ENCODE measurements at places on chromosomes 5 and 9.

DNA sequence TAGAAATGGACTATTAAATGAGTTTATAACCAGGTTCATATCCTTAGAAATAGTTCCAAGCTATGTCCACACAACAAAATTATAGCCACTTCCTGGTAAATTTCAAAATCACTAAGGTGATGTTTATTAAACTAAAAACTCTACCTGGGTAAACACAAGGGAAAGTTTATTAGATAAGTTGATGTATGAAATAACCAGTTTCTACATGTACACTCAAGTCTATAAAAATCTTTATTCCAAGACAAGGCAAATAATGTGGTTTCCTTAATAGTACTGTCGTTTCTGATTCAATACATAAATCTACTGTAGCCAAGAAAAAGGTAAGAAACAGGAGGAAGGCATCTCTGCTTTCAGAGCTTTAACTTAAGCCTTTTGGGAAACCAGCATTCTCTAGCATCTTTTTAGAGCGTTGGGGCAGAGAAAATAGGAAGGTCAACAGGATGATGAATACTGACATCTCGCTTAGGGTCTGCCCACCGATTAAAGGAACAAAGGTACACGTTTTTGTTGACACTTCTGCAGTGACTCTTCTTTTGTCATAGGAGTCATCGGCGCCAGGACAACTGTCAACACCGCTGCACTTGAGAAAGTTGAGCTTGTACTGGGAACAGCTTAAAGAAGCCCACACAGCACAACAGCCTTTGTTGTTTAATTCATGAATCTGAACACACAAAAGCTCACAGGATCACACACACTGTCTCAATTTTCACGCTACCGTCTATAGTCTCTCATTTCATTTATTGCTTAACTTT is 513.6 kb downstream of the SLCO4C1 start:
- DNase-seq, result no peak

DNA sequence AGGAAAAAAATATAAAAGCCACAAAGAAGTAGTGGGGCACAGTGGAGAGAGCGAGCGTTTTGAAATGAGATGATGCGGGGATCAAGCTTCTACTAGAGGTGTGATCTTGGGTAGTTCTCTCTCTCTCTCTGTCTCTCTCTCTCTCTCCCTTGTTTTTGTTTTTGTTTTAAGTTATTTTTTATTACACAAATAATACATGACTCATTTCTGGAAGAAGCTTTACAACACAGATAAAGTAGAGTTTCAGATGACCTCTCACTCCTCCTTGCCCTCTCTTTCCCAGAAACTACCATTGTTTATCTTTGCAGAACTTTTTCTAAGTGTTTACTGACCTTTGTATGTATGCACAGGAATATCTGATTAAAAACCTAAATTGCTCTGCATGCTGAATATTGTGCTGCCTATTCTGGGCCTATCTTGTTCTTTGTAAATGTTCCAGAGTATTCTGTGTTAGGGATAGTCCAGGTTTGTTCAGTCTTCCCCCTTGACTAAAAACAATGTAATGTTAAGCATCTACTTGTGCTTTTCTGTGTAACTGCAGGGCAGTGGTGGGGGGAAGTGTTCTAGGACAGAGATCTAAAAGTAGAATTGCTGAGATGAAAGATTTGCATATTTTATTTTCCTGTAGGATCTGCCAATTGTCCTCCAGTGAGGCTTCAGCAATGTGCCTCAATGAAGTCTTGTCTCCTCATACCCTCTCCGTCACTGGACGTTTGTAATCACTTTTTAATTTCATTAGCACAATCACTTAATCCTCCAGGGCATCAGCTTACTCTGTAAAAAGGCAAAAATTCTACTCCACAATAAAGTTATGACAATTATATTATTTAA is 52.0 kb downstream of the FYB1 start:
- no peak for DNase-seq

DNA sequence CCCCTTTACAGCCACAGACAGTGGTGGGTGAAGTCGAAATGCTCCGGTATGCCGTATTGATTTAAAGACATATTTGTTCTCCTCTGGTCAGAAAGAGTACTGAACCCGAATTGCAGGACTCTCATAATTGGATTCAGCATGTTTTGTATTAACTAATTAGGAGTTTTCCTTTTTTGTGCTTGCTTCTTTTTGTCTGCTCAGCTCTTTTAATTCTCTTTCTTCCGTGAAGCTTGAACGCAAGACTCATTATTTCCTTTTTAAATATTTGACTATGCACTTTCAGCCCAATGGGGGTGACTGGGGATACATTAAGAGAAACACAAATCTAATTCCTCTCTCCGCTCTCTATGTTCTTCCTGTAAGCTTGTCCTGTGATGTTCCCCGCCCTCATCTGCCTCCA is 246.6 kb upstream of the IRX2 start:
- no peak for DNase-seq

GRCh38 chr9:23686896-23687295 is 139.1 kb downstream of the ELAVL2 start:
- DNase-seq, result no peak

- DNase-seq, result no peak
These were observed 12.6 kb upstream of the GRAMD2B start for GRCh38 chr5:126410623-126411022.

DNA sequence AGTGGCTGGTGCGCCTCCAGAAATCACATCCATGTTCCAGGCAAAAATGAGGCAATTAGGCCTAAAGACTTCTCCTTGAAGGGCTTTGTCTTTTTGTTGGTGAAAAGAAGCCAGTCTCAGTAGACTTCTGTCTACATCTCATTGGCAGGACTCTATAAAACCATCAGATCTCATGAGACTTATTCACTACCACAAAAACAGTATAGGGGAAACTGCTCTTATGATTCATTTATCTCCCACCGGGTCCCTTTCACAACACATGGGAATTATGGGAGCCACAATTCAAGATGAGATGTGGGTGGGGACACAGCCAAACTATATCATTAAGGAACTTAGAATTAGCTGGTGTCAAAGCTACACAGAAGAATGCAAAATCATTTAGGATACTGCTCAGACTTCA is 77.7 kb upstream of the SNX2 start:
- no peak for DNase-seq

GRCh38 chr9:134178768-134179551 is 14.6 kb upstream of the RNU6ATAC start:
- DNase-seq, result no peak

DNA sequence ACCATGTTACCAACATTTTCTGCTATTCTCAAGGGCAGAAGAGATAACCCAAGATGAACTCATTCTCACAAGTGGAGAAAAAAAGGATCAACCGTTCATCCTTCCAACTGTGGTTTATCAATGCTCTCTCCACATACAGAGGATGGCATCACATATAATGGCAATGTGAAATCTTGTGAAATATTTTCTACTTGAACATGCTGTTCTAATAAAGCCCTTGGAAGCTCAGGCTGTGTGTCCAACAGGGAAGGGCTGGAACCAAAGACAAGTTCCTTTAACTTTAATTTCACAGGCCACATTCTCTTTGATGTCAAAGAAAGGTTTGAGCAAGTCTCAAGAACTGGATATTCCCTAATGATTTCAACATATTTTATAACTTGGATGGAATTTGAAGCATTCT is 230.5 kb downstream of the SPOCK1 start:
- no peak for DNase-seq

DNA sequence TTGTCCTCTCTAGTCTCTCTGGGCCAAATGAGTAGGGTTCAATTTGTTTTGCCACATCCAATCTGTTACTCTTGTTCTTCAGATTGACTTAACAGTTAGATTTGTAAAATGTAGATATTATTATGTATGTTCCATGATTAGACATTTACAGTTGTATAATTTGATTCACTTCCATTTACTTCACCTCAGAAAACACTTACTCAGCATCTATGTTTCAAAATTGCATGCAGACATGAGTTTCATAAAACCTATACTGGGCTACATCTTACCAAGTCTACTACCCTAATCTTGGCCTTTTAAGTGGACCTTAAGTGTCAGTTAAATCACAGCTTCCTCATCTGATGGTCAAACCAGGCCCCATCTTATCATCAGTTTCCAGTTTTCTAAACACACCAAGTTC is 1181.2 kb upstream of the CDH9 start:
- DNase-seq, result no peak

GRCh38 chr9:113631871-113632665 is 168.5 kb downstream of the RGS3 start:
- no peak for DNase-seq

GRCh38 chr5:34533582-34534522 is 122.3 kb upstream of the RAI14 start:
- DNase-seq, result peak; percentile 54

- DNase-seq, result no peak
These were observed 88.1 kb downstream of the OTULIN start for GRCh38 chr5:14752497-14753071.

DNA sequence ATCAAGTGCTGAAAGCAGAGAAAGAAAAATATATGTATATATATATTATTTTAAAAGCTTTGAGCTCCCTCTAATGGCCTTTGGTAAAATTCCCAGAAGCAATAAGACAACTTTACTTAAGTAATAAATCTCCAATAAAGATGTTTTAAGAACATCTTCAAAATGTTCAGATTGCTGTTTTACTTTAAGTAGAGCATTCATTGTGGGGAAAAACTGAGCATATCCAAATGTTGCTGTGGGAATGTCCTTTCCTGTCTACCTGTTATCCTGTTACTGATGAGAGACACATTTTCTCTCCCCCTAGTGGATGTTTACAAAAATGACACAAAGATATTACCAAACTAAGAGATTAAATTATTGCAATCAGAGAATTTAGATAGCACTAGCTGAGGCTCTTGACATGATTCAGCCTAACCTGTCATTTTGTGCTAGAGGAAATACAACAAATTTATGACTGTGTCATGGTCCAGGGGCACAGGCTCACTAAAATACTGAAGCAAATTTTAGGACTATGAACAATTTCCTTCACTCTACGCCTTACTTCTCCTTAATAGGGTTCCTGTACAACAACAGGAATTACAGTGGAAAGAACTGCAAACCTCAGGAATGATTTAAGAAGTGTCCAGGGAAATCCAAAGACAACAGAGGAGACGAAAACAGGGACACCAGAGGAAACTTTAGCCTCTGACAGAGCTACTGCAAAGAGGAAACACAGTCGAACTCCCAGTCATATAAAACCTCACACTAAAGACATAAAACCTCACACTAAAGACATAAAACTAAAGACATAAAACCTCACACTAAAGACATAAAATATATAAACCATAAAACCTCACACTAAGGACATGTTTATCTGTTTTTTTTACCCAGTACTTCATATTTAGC is 24.3 kb upstream of the PRRC1 start:
- DNase-seq, result no peak

DNA sequence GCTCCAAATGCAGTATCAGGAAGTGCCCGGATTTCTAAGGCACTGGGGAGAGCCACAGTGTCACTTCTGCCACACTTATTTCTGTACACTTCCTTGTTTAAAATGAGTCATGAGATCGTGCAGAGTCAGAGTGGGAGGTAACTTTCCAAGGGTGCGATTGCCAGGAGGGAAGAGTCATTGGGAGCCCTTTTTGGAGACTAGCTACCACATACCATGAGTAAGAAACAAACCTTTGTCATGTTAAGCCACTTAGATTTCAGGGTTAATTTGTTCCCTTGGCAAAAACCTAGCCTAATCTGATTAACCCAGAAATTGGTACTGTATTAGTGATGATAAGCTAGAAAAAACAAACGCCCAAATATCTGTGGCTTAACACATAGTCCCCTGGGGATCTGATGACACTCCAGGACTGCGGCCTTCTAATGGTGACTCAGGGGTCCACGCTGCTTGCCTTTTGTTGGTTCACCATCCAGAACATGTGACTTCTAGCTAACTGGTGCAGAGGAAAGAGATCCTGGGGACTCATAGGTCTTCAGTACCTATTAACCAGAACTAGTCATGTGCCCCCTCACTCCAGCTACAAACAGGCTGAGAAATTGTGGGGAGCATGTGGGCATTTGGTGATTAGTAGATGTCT is 48.6 kb upstream of the TLE1 start:
- no peak for DNase-seq

Measured in T-helper 2 cell treated with Interferon-gamma antibody and Interleukin-4, amounts not matched to agents 5 μg/mL and 100 μg/mL, for 36 hours (primary cell).